ENCODE measurements at places on chromosomes 1 and 21. TPM values are rescaled to one million over a fixed set of nuclear protein-coding genes. Genes with fewer than 3 reads are reported as not detected.

- DNase-seq: no peak
Measured at GRCh38 chr1:160652924-160653619, 6.2 kb upstream of the SLAMF1 start.

DNA sequence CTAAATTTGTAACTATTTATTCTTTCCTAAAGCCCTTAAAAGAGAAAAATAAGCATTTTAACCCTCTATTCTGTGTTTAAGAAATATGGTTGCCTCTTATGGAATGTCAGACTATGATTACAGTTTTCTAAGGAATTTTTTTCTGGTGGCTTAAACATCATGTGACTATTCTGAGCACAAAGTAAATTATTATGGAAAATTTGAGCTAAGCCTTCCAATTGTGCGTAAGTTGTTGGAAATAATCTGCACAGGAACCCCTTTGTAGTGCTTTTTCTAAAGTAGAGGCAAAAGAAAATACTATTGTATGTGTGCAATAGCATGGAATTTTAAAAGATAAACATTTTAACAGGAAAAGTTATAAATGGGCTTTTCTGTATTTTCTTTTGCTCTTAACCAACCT is 254.8 kb downstream of the PBX1 start:
- no peak for DNase-seq

DNA sequence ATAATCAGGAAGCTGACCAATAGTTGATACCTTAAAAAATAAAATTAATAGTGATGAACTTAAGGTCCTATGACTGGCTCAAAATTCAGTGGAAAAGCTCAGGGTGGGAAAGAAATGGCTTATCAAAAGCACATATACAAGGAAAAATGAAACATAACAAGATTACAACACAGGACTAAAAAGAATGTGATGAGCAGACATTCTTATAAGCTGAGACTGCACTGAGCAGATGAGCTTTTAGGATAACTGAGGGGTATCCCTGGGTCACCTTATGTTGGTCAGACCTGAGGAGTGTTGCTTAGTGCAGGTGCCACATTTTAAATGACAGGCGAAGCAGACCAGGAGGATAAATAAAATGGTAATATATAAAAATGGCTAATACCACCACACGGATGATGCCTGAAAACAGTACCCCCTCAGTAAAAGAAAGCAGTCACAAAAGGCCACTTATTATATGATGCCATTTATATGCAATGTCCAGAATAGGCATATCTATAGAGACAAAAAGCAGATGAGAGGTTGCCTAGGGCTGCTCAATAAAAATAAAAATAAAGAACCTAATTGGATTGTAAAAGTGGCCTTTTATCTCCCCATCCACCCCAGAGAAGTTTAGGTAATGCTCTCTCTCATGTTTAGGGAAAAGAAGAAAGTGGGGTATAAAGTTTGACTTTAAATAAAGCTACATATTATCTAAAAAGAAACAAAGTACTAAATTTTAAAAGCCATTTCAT is 163.9 kb downstream of the SLC45A1 start:
- DNase-seq: no peak

GRCh38 chr1:228155596-228156514 is 6.1 kb downstream of the GJC2 start:
- DNase-seq: no peak

- no peak for DNase-seq
Measured at GRCh38 chr1:63935553-63935952, 161.7 kb downstream of the ROR1 start.

GRCh38 chr1:10734962-10735544 is 61.4 kb downstream of the CASZ1 start:
- DNase-seq: no peak

- no peak for DNase-seq
Measured at GRCh38 chr1:33314416-33314815, 6.5 kb downstream of the A3GALT2 start.

- DNase-seq: no peak
Measured at GRCh38 chr1:171922999-171923398, 81.7 kb downstream of the DNM3 start.

DNA sequence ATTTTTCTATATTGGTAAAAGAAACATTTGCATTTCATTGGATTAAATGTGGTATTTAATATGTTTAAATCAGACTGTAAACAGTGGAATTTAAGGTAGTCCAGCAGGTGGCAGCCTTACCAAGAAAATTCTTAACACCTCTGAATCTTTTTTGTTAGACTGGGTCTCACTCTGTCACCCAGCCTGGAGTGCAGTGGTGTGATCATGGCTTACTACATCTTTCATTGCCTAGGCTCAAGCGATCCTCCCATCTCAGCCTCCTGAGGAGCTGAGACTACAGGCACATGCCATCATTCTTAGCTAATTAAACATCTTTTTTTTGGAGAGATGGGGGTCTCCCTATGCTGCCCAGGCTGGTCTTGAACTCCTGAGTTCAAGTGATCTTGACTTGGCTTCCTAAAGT is 98.8 kb downstream of the RABGAP1L start:
- no peak for DNase-seq

GRCh38 chr1:224563666-224564065 is 52.5 kb upstream of the CNIH3 start:
- no peak for DNase-seq

- no peak for DNase-seq
Measured at GRCh38 chr21:26965040-26965906, 1.6 kb downstream of the ADAMTS5 start.

The CDK18 gene
- 7.9 TPM for total RNA-seq

- DNase-seq: no peak
Measured at GRCh38 chr1:43885279-43885801, 48.3 kb upstream of the ARTN start.

- no peak for DNase-seq
Measured at GRCh38 chr21:37546299-37546908, 179.8 kb downstream of the DYRK1A start.

DNA sequence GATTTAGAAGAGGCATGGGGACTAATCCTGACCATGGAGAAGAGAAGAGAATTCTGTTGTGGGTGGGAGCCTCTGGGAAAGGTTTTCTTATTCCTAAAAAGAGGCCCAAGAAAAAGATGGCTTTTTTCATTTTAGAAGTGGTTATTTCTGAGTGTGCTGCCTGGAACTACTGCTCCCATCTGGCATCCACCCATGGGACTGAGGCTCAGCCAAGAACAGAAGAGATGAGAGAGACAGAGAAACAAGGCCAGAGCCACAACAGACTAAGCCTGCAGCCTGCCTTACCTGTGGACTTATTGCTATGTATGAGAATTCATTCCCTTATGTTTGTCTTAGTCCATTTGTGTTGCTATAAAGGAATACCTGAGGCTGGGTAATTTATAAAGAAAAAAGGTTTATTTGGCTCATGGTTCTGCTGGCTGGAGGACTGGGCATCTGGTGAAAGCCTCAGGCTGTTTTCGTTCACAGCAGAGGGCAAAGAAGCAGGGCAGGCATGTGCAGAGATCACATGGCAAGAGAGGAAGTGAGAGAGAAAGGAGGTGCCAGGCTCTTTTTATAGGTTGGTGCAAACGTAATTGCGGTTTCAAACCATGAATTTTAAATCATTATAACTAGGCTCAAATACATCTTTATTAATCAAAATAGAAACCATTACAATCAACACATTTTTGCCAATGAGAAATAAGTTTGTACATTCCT is 57.5 kb upstream of the PRDM2 start:
- DNase-seq: no peak

The BTG2 gene
- total RNA-seq: 87.2 TPM

The UBE2J2 gene
- 80.5 TPM for total RNA-seq

The ATXN7L2 gene
- total RNA-seq: 21.9 TPM

The LAX1 gene
- 12.3 TPM for total RNA-seq

DNA sequence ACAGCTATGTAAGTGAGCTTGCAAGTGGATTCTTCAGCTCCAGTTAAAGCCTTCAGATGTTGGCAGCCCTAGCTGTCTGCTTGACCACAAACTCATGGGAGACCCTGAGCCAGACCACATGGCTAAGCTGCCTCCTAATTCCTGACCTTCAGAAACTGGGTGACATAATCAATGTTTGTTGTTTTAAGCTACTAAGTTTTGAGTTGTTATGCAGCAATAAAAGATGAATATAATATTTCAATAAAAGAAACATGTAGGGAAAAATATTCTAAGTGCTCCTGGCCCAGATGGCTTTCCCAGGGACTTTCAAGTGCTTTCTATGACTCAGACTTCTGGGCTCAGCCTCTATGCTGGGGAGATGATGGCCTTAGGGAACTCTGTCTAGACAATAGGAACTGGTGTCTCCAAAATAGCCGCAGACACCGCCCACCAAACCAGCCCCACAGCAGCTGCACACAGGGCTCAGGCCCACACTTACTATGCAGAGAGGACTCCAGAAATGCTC is 20.3 kb upstream of the AZIN2 start:
- DNase-seq: no peak

DNA sequence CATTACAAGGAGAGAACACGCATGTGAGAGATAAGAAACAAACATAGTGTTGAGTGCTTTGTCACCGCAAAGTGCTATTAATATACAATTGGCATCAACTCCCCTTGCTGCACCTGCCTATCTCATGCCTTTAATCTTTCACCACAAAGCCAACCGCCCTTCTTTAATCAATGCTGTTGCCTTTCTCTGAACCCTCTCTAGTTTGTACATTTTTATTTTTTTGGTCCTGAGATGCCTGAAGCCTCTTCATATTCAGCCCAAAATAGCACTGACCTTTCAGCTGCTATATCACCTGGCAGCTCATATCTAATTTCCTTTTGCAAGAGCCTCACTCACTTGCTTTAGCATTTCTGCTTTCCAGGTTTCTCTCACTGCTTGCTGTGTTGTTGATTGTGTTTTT is 504.7 kb downstream of the NUF2 start:
- no peak for DNase-seq

GRCh38 chr1:111127923-111128643 is 11.8 kb downstream of the DRAM2 start:
- DNase-seq: no peak

DNA sequence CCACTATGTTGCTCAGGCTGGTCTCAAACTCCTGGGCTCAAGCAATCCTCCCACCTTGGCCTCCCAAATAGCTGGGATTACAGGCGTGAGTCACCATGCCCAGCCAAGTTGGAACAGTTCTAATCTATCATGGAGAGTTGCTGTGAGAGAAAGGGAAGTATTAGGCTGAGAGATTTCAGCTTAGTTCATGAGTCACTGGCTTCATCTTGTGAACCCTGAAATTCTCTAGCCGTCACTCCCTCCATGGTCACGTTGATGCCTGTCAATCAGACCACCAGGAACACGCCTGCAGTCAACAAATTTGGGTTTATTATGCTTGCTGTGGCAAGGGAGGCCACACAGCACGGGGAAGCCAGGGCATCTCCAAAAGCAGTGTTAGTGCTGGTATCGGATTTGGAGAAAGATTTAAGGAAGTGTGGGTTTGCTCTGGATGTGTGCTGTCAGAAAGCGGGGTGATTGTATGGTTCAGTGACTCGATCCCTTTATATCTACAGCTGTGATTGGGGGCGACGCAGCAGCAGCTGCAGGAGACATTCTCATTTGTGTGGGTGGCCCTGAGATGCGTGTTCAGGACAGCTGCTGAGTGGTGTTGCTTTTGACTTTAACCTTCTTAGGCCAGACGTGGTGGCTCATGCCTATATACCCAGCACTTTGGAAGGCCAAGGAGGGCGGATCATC is 18.7 kb downstream of the UQCRHL start:
- no peak for DNase-seq

DNA sequence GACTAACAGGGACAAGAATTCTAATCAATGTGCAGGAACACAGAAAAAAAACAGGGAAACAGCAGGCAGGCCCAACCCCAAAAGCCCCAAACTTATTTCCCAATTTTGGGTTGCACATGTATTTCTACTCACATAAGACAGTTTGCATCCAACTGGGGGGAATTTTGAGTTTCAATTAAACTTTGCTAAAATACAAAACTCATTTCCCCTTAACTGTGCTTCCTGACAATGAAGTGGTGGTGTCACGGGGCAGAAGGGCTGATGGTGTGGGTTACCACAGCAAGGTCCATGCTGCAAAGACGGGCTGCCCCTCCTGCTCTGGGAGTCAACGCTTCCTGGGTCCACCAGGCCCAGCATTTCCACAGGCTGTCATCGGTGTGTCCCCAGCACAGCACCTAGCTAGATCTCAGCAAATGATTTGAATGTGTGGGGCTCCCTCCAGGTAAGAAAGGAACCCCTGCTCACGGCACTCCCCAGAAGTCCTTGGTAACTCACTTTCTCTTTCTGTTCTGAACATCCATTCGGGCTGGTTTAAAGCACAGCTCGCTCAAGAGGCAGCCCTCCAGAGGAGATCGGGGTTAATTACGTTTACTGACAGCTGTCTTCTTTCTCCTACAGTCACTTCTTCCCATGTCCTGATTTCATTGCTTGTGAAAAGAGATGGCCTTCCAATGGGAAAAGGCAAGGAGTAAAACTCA is 27.4 kb downstream of the HIVEP3 start:
- DNase-seq: peak; percentile 76
